Stimulated activated CD4-positive, alpha-beta T cell treated with anti-CD3 and anti-CD28 coated beads, Interleukin-2, amount 100 ng/mL, for 4 hours (primary cell): ENCODE measurements at places on chromosomes 2 and 18.

- DNase-seq, result no peak
Observed at GRCh38 chr2:182142062-182142461, 156.4 kb downstream of the PPP1R1C start.

- DNase-seq, result no peak
Observed at GRCh38 chr2:202716953-202717597, 82.3 kb downstream of the FAM117B start.

- no peak for DNase-seq
Observed at GRCh38 chr18:1002653-1003178, 98.0 kb downstream of the ADCYAP1 start.

DNA sequence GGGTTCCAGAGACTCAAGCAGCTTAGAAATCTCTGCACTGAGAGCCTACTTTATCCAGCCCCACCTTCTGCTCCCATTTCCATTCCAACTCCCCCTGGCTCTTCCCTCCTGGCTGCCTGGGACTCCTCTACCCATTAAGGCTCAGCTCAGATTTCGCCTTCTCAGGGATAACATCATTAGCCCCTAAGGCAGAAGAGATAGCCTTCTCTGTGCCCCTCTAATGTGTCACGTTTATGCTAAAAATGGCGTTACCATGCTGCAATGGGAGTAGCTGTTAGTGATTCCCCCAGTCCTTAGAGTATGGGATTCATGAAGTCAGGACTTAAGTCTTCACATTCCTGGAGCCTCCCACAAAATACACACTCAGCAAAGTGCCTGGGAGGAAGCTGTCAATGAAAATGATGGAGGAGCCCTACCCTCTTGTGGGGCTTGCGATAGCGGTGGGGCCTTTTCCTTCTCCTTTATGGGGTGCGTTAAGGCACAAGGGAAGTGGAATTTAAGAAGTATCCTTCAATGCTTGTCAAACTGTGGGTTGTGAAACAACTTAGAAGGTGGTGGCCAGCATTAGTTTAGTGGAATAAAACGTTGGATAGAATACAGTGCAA lies 144.7 kb upstream of the COPS8 start:
- DNase-seq, result no peak

DNA sequence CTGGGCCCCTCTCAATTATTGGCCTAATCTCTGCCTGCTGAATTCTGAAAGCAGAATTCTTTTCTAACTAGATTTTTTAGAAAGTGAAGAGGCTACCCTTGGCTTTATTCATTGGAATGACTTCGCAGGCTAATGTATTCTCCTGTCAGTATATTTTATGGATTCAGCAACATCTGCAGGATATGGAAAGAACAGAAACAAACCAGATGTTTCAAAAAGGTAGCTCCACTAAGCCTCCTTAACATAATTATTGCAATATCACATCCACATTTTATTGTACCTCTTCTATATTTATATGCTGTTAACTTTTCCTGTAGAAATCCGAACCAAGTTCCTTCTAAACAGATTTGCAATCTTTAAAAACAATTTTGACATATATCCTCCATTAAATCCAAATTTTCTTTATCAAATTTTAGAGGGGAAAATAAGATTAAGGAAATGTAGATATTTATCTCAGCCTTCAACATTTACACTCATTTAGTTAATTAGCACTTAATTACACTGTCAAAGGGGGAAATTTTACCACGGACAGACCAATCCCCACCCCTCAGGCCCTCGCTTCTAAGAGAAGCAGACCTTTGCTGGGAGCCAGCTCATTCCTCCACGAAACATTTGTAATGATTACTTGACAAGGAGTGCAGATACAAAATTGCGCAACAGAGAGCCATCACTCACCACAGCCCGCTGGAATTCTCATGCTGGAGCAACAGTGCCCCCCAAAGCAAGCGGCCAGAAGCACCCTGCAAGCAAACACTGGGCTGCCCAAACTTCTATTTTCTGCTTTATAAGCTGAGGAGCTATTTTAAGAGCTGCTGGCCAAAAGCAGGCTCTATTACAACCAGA lies 253.4 kb downstream of the ETAA1 start:
- no peak for DNase-seq

DNA sequence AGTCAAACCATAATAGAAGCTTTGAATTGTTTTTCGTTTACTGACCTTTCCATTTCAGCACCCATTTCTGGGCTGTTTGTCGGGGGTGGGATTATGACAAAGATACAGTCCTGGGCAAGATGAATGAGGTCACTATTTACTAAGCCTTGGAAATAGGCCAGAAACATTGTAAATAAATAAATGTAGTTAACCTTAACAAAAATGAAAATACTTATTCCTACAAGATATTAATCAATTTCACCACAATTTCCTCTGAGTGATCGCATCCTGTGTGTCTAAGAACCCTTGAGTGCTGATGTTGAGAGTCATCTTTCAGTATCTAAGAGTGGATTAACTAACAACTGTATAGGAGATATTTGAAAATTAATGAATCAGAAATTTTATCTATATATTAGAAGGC lies 14.0 kb downstream of the ITGA4 start:
- DNase-seq, result no peak

- DNase-seq, result no peak
Observed at GRCh38 chr18:25983730-25984129, 106.7 kb downstream of the SS18 start.

DNA sequence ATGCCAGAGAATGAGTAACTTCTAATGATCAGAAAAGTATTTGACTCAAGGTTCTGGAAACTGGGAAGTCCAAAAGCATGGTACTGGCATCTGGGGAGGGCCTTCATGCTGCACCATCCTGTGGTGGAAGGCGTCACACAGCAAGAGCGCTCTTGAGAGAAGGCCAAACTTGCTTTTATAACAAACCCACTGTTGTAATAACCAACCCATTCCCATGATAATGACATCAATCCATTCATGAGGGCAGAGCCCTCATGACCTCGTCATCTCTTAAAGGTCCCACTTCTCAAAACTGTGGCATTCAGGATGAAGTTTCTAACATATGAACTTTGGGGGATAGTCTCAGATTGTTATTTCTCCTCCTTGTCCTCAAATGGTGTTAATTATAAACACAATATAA lies 67.8 kb downstream of the COA5 start:
- no peak for DNase-seq

DNA sequence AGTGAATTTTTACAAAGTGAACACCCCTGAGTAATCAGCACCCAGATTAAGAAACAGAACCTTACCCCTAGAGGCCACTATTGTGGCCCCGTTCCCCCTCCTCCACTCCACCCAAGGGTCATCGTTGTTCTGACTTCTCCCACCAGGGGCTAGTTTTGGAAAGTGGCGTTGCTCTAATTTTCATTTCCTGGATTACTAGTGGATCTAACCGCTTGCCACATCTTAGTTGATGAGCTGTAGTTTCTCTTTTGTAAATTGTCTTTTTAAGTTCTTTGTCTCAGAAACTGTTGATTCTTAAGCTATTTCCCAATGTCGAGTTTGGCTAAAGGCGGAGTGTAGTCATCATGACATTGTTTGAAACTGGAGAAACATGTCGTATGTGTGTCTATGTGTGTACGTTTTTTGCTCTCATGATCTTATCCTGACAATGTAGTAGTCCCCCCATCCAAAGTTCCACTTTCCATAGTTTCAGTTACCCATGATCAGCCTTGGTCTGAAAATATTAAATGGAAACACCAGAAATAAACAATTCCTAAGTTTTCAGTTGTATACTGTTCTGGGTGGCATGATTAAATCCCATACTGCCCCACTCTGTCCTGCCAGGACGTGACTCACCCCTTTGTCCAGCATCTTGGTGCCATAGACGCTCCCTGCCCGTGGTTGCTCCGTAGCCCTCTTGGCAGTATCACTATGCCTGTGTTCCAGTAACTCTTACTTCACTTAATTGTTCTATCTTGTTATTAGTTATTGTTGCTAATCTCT lies 71.0 kb upstream of the SP3 start:
- no peak for DNase-seq

DNA sequence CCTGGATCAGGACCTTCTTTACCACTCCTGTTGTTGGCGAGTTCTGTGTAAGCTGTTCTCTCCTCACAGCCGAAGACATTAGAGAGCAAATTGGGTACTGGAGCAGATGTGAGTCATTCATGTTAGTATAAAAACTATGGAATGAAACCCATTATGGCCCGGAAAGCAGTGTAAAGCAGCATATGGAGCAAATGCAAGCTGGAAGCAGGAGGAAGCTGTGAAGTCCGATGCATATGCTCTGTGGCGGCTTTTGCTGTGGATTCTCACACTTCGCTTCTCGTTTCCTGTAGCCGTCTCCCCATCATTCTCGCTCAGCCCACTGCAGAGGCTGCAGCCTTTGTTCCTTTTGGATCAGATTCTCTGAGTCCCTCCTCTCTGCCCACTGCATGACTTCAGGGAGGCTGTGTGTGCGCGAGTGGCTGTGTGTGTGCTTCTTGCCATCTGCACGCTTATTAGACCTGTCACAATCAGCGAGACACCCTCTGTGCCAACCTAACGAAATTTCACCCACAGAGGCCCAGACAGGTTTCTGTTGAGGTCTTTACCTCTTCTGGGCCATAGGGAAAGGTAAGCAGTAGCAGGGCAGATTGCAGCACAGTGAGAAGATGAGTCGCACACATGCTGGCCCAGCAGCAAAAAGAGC lies 3.3 kb upstream of the GALNT14 start:
- DNase-seq, result no peak

DNA sequence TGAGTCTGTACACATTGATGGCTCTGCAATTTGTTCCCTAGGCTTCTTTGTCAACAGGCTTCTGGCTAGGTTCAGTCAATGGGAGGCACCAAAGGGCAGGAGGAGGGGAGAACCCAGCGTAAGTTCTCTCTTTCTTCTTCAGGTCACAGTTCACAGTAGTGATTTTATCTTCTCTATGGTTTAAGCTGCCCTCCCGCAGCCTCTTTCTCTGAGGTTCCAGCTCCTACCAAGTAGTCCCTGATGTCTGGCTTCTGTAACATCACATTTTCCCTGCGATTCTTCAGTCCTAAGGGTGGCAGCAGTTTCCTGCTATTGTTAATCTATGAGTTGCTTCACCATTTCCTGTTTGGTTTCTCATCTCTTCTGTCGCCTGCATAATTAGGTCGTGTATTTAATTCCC lies 107.4 kb downstream of the CPO start:
- DNase-seq, result peak; percentile 7

DNA sequence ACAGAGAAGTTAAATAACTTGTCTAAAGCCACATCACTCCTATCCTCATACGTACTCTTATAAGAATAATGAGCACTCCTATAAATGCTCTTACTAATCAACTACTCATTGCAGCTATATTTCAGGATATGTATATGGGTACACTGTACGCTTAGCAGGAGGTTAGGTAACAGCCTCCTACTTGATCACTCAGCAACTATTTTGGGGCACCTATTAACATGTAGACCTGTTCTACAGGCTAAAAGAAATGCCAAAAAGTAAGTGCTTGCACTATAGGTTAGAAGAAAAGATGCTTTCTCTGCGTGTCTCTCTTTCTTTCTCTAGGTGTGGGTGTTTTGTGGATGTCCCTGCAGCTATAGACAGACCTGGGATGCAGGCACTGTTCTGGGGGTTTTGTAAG lies 83.1 kb downstream of the TMEM182 start:
- no peak for DNase-seq

DNA sequence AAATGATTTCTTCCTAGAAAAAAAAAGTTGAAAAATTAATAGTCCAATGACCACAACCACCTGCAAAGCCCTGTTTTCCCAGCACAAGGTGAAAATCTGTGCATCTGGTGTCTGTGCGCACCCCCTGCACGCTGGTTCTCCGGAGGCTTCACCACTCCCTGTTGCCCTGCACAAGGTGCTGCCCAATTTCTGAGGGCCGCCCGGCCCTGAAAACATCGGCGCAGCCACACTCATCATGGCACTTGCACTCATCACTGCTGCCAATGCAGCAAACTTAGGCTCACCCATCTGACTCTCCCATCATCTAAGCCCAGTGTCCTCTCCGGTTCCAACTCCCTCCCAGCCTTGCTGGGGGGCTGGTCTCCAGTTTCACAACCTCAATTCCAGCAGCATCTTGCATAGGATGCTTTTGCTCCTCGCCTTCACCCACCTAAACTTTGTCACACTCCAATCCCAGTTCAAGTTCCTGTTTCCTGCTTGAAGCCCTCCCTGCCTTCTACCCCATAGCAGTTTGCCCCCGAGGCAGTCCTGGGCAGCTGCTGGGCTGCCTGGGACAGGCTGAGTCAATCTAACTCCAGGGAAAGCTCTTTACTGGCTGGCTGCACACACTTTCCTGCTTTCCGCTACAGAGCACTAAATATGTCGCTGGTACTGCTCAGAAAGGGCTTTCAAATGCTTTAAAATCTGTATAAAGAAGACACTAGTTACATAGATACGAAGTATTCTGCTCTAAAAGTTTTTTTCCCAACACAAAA lies 522.5 kb upstream of the ID2 start:
- no peak for DNase-seq

DNA sequence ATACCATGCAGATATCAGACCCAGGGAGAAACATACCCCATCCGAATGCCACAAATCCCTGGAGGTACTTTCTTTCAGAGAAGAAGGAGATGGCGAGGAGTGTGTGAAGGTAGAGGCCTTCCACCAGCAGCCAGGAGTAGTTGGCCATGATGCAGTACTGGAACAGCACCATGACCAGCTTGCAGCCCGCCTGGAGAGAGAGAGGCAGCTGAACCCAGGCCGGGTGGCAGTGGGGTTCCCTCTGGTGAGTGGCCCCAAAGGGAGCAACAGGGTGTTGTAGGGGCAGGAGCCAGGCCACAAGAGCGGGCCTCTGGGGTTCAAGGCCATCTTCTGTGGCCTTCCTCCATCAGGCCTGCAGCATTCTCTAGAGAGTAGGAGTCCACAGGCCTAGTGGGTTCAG lies 30.2 kb downstream of the TMEM37 start:
- DNase-seq, result no peak

GRCh38 chr2:73907840-73908452 lies 15.1 kb downstream of the ACTG2 start:
- DNase-seq, result peak; percentile 44

GRCh38 chr2:99509387-99509786 lies 19.6 kb upstream of the REV1 start:
- DNase-seq, result no peak

DNA sequence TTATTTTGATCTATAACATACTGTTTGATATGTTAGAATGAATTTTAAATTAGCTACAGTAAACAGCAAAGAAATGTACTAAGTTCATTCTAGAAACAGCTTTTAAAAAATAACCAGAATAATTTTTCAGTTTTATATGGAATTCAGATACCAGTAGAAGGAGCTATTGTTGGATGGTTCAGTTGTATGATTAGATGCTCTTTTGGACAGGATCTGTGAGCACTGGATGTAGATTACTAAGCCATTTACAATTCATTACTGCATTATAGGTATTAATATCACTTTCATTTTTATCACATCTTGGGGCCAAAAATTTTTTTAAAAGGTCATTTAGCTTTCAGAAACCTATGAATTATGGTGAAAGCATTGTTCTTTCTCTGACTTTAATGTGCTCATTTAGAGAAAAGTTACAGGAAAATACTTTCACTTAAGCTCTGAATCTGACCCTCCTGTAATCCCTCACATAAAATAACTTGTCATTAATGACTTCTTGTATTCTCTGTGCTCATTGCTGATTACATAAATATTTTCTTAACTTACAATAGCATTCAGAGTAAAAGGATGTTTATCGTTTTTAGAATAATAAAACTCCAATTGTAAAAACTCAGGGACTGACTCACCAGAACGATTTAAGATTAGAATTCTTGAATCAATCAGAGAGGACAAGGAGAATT lies 750.2 kb downstream of the SLC4A3 start:
- DNase-seq, result no peak
